PC-9 (cell line): ENCODE measurements at places on chromosomes 1 and 21. TPM values are rescaled to one million over a fixed set of nuclear protein-coding genes. Genes with fewer than 3 reads are reported as not detected.

- DNase-seq: no peak
Measured at GRCh38 chr1:236429715-236430274, 35.7 kb downstream of the EDARADD start.

DNA sequence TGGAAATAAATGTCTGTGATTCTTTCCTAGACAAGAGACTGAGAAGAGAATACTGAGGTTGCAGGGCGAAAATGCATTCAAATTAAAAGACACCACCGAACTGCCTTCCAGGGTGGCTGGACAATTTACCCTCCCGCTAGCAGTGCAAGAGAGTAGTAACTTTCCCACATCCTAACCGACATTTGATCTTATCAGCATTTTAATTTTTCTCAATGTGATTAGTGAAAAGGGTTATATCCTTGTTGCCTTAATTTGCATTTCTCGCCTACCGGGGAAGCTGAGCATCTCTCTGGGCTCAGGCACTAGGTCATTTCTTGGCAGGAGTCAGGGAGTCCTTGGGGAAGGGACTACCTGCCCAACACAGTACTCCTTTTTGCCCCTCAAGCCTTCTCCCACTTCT, 2.8 kb downstream of the TNFRSF8 start:
- no peak for DNase-seq

GRCh38 chr1:182617734-182618351, 13.7 kb upstream of the RGS16 start:
- peak; percentile 41 for DNase-seq

The PRCC gene
- 47.8 and 56.6 TPM in 2 replicates for total RNA-seq
